ENCODE measurements at places on chromosomes 6 and 20.

- DNase-seq, result no peak
These were observed 85.9 kb upstream of the HMGCLL1 start for GRCh38 chr6:55664591-55665587.

- no peak for DNase-seq
These were observed 77.3 kb downstream of the LAMA4 start for GRCh38 chr6:112177092-112177491.

- DNase-seq, result no peak
These were observed 172.0 kb downstream of the VEGFA start for GRCh38 chr6:43942011-43942442.

DNA sequence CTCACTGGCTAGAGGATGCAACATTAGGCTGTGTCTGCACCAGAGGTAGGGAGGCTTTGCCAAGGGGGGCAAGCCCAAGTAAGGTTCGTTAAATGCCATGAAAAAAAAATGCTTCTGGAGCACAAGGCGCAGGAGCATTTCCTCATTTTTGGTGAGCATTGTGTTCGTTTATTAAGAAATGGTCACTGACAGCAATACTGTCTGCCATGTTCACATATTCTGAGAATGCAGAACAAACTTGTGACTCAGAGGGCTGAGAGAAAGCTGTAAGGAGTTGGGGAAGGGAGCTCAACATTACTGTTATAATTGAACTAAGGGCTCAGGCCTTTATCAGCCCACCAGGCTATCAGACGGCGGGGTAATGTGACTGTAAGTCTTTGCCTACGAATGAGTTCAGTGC is 465.4 kb upstream of the BTBD3 start:
- no peak for DNase-seq

GRCh38 chr20:10672624-10673127 is 1.1 kb downstream of the JAG1 start:
- peak; percentile 24 for DNase-seq

- DNase-seq, result peak; percentile 56
These were observed 1.2 kb downstream of the IRF4 start for GRCh38 chr6:392441-393390.

DNA sequence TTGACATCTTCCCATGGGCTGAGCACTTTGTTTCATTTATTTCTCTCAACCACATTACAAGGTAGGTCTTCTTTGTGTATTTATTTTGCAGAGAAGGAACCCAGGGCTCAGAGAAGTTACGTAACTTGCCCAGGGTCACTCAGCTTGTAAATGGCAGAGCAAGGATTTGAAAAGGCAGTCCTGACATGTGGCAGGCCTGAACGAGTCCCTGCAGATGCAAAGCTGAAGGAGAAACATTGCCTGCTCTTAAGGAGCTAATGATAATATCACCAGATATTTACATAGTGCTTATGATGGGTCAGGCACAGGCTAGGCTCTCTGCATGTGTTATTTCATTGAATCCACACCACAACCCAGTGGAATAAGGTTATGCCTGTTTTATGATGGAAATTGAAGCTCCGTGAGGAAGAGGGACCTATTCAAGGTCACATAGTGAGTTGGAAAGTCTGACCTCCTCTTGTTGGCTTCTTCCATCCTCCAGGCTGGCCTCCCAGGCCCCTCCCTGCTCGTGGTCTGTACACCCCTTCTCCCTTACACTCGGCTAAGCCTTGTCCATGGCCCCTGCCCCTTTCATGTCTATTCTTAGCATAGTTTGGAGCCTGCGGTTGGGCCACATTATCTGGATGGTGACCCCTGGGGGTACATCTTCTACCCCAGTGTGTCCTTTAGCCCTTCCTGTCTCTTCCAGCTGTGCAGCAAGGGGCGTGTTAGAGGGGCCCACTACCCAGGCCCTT is 12.5 kb downstream of the MYH7B start:
- DNase-seq, result no peak

DNA sequence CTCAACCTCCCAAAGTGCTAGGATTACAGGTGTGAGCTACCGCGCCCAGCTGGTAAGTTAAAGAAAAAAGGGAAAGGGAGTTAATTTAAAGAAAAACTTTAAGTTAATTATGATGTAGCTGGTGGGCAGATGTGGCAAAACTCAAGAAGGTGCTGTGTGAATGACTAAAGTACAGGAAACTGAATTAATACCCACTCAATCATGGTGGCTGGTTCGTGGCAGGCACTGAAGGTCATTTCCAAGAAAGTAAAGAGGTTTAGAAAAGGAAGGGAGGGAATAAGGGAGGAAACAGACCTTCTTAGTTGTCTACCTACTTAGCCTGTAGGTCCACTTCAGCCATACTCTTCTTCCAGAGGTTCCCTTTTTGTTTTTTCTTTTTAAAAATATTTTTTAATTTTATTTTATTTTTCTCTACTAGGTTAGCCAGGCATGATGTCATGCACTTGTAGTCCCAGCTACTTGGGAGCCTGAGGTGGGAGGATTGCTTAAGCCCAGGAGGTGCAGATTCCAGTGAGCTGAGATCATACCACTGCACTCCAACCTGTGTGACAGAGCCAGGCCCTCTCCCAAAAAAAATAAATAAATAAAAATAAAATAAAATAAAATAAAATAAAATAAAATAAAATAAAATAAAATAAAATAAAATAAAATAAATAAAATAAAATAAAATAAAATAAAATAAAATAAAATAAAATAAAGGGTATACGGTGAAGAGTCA is 11.9 kb upstream of the TGM3 start:
- DNase-seq, result no peak

DNA sequence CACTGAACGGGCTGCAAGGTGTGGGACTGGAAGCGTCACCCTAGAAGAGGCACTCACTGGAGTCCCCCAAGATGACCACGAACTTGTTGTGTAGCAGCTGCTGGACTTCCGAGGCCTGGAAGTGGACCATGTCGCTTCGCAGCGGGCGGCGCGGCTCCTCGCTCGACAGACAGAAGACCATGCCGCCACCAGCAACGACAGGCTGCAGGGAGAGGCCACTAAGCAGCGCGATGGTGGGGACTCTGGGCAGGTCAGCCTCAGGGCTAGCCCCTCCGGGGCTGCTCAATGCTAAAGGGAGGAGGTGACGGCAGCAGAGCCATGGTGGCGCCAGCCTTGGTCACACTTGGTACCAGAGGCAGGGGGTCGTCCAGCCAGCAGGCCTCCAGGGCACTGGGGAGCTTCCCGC is 720 bp downstream of the PCED1A start:
- no peak for DNase-seq

GRCh38 chr6:74642101-74642500 is 563.8 kb downstream of the COL12A1 start:
- DNase-seq, result no peak

DNA sequence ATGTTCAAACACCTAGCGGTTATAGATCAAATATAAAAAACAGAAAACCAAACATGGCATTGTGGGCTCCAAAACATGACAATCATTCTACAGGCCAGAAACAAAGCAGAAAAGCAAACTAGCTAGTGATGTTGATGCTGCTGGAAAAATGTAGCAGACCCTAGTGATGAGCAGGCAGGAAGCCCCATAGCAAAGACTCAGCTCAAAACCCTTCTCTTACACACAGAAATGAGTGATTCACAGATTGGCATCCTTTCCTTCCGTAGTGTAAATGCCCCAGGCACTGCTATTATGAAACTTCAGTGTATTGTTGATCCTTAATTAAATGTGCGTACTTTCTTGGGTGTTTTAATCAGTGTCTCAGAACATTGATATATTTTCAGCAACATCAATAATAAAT is 425.1 kb downstream of the UTRN start:
- no peak for DNase-seq

DNA sequence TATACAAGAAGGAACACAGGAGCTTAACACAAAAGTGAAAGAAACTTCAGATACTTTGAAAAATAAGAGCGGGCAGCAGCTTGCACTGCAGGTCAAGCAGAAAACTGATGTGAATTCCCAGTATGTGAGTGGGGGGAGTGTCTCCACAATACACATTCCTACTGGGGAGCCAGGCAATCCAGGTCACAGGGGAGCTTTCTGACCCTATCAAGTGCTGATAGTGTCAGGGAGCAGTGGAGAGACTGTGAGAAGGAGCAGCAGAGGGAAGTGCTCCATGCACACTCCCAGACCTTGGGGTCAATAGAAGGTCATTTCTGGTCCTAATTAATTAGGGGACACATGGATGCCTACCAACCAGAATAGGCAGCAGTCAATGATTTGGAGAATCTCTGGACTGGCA is 59.4 kb downstream of the PDSS2 start:
- DNase-seq, result no peak

DNA sequence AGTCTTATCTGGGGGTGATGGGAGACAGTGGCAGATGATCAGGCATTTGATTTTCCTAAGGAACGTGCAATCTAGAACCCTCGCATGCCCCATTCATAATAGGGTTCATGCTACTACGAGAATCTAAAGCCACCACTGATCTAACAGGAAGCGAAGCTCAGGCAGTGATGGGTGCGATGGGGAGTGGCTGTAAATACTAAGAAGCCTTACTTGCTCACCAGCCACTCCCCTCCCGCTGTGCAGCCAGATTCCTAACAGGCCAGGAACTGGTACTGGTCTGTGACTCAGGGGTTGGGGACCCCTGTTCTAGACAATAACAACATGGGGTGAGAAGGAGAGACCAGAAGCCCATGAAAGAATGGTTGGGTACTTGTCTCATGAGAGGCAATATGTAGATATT is 4.5 kb downstream of the TREML4 start:
- DNase-seq, result no peak

DNA sequence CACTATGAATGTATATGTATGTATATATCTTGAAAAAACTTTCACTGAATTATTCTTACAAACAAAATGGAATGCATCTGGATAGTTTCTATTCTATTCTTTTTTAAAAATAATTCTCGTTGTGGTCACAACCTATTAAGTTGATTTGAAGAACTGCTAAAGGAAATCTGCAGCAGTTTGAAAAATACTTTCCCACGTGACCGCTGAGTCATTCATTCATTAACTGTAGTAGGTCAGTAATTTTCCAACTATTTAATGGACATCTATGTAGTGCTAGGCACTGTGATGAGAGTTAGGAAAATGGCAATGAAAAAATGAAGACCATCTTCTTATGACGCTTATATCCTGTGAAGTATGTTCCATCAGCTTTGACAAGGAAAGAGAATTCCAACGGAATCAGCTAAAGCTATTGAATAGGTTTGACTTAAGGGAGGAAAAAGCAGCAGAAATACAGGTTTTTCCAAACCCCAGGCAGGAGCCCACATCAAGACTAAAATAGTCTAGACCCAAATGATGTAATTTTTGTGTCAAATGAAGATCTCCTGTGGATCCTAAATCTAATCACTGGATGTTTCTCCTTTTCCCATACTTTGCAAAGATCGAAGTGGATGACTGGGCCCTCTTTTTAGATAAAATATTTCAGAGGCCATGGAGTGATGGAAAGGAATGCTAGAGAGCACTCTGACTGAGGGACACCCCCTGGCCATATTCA is 4.1 kb upstream of the EFHC1 start:
- DNase-seq, result no peak

DNA sequence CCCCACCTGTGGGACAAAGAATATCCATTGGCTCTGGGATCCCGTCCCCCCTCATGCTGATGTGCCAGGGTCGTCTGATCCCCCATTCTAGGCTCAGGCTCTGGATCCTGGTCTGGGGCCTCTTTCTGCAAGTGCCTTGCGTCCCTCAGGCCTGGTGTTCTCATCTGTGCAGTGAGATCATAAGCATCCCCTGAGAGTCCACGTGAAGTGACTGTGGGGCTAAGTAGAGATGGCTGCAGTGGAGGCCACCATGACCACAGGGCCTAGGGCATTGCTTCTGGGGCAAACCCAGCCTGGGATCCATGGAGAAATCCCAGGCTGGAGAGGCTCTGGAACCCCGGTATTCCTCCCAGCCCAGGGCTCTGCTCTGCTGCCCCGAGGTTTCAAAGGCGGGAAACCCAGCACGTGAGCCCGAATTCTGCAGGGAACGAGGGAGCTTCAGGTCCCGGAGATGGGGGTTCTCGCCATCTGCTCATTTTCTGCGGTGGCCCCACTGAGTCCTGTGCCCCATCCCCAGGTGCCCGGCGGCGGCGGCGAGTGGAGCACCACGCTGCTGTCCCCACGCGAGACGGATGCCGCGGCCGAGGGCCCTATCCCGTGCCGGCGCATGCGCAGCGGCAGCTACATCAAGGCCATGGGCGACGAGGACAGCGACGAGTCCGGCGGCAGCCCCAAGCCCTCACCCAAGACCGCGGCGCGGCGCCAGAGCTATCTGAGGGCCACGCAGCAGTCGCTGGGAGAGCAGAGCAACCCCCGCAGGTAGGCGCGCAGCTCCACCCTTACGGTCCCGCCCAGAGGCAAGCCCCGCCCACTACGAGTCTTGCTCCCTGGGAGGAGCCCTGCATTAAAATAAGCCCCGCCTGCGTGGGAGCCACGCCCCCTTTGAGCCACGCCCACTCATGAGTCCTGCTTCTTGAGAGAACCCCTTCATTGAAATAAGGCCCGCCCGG is 105.5 kb upstream of the MYL9 start:
- peak; percentile 87 for DNase-seq

DNA sequence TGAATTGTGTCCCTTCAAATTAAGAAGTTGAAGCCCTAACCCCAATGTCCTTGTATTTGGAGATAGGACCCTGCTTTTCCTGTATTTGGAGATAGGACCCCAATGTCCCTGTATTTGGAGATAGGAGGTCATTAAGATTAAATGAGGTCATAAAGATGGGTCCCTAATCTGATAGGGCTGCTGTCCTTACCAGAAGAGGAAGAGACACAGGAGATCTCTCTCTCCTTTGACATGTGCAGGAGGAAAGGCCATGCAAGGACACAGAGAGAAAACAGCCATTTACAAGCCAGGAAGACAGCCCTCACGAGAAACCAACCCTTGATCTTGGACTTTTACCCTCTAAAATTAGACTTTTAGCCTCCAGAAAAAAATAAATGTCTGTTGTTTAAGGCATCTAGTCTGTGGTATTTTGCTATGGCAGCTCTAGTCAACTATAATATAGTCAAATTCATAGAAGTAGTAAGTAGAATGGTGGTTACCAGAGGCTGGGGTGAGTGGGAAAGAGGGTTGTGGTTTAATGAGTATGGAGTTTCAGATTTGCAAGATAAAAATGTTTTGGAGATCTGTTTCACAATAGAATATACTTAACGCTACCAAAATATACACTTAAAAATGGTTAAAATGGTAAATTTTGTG is 59.3 kb downstream of the UBE3D start:
- DNase-seq, result no peak

All from stimulated activated CD4-positive, alpha-beta T cell treated with anti-CD3 and anti-CD28 coated beads, Interleukin-4, amount 100 ng/mL, for 1 hour (primary cell).